Activated CD4-positive, alpha-beta T cell treated with anti-CD3 and anti-CD28 coated beads for 24 hours (primary cell): ENCODE measurements at places on chromosomes 13 and 19.

- no peak for DNase-seq
Measured at GRCh38 chr19:36972571-36972970, 56.4 kb downstream of the ZNF568 start.

DNA sequence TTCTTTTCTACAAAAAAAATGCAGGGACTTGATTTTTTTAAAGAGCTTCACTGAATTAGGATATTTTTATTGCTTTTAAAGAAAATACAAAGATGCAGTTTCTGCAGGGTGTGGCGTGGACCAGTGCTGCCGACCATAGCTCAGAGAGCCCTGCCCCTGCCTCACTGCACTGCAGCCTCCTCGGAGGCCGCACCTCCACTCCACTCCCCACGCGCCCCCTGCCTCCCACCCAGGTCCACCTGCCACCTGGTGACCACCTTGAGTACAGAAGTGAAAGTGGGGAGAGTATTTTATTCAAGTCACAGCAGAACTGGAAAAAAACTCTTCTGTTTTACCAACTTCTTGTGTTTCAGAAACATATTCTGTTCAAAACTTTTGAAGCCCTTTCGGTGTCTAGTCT lies 7.9 kb upstream of the F7 start:
- no peak for DNase-seq

DNA sequence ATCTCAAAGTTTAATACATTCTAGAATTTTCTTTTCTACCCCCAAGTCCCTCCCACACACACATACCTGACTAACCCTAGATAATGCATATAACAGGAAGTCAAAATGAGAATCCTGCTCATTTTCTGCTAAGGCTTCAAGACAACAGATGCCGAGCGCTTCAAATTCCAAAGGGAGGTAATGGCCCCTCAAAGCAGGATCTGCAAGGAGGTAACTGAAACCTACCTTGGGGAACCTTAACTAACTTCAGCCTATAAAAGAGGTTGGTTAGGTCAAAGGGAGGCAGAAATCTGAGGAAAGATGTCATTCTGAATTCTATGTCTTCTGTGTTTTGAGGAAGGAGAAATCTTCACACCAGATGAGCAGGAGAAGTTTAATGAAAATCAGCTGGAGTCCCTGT lies 26.8 kb downstream of the EPSTI1 start:
- no peak for DNase-seq

DNA sequence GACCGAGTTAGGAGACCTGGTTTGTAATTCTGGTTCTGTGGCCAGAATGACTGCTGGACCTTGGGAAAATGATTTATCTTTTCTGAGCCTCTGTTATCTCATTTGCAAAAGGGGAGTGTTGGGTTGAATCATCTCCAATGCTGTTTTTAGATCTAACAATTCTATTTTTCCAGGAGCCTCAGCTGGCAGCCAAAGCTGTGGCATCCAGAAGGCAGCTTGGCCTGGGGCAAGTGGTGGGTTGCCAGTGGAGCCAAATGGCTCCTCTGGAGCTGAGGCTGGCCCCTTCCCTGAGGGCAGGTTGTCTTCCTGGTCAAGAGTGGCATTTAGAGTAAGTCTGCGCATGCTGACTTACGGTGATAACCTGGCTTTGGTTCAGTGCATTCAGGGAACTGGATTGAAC lies 21.3 kb downstream of the B3GLCT start:
- no peak for DNase-seq

DNA sequence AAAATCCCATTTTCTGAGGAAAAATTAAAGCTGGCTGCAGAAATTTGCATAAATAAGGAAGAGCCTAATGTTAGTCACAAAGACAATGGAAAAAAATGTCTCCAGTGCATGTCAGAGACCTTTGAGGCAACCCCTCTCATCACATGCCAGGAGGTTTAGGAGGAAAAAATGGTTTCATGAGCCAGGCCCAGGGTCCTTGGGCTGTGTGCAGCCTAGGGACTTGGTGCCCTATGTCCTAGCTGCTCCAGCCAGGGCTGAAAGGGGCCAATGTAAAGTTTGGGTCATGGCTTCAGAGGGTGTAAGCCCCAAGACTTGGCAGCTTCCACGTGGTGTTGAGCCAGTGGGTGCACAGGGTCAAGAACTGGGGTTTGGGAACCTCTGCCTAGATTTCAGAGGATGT lies 1252.6 kb downstream of the PCDH9 start:
- DNase-seq = no peak

GRCh38 chr13:105193026-105193425 lies 1342.4 kb downstream of the EFNB2 start:
- no peak for DNase-seq
